ENCODE measurements at places on chromosomes 3 and 15.
A peak's percentile ranks its signal among the peaks of the same experiment; 100 is the strongest.

GRCh38 chr3:14363991-14364390 lies 38.4 kb upstream of the SLC6A6 start:
- DNase-seq = no peak

DNA sequence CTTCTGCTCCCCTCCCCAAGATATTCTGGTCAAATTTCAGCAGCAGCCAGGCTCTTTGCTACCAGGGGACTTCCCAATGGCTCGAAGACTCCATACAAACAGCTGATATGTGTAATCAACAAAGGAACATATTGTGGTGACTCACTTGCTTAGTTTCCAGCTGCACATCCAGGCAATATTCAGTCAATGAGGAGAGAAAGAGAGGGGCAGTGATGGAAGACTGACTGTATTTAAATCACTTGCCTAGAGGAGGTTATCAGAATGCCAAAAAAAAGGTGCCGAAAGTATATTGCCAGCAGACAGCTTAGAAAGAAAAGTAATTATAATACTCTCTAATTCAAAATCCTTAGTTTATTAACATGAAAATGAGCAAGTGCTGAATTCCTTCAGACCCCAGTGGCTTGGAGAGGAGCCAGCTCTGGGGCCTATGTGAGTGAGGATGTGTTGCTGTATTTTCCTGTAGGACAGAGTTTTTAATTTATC lies 236.5 kb downstream of the LRTM1 start:
- DNase-seq = no peak

- DNase-seq = no peak
Observed at GRCh38 chr15:28208583-28208982, 109.5 kb upstream of the OCA2 start.

GRCh38 chr15:33043636-33044035 lies 150.9 kb downstream of the FMN1 start:
- DNase-seq = no peak

GRCh38 chr3:94285872-94286271 lies 223.0 kb downstream of the NSUN3 start:
- no peak for DNase-seq

DNA sequence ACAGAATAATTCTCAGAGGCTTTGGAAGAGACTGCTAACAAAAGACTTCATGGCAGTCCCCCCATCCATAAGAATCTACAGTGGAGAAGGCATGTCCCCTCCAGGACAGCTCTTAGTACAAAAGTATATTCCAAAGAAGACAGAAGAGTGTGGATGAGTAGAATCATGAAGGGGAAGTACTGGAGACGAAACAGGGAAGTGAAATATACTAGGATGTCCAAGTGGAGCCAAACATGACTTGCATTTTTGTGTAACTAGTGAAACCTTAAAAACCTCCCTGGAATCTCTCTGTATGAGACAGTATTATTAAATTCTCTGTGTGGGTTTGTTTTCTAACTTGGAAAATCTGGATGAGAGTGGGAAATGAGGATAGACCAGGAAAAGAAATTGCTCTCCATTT lies 312.4 kb downstream of the RSL24D1 start:
- DNase-seq = no peak

GRCh38 chr3:15635121-15635661 lies 33.6 kb downstream of the BTD start:
- no peak for DNase-seq

DNA sequence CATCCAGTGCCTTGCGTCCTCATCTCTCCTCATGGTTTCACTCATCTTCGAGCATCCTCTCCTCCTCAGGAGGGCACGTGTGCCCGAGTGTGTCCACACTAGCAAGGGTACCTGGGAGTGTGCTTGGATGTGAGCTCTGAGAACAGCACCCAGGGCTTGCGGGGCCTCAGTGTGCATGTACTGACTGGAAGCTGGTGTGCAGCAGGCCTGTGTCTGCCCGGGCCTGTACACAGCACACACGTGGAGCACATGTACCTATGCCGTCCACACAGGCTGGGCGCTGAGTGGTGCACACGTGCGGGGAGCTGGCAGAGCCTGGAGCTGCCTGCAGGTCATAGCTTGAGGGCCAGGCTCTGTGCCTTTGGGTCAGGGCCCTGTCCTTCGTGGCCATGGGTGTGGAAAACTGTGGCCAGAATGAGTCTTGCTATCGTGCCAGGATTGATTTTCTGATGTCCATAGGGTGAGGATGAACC lies 34.9 kb downstream of the TSPAN3 start:
- no peak for DNase-seq

DNA sequence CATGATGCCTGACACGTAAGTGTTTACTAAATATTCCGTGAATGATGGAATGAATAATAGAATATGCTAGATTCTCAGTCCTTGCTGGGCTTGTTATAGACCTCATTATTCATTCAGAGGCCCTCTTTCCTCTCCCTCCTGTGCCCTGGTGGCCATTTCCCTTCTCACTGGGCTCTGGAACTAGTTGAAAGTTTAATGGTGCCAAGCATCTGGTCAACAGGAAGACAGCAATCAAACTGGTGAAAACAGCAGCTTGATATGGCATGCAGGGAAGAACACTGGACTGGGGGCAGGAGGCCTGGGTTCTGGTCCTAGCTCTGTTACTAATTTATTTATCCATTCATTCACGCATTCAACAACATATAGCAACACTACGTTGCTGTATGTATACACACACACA lies 3.7 kb upstream of the APOD start:
- DNase-seq = no peak

- DNase-seq = peak; percentile 25
Observed at GRCh38 chr3:179898024-179898423, 138.7 kb downstream of the PEX5L start.

DNA sequence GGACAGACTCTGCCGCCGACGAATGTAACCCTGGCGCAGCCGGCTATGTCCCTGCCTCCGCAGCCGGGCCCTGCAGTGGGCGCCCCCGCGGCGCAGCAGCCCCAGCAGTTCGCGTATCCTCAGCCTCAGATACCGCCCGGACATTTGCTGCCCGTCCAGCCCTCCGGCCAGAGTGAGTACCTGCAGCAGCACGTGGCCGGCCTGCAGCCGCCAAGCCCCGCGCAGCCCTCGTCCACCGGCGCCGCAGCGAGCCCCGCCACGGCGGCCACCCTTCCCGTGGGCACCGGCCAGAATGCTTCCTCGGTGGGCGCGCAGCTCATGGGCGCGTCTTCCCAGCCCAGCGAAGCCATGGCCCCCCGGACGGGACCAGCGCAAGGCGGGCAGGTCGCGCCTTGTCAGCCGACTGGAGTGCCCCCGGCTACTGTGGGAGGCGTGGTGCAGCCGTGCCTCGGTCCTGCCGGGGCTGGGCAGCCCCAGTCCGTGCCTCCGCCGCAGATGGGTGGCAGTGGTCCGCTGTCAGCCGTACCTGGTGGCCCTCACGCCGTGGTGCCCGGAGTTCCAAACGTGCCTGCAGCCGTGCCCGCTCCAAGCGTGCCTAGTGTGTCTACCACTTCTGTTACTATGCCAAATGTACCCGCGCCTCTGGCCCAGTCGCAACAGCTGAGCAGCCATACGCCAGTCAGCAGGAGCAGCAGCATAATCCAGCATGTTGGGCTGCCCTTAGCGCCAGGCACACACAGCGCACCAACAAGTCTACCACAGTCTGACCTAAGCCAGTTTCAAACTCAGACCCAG lies 2.4 kb downstream of the TSC22D2 start:
- peak; percentile 18 for DNase-seq

GRCh38 chr15:35980719-35981118 lies 434.8 kb upstream of the DPH6 start:
- DNase-seq = no peak

DNA sequence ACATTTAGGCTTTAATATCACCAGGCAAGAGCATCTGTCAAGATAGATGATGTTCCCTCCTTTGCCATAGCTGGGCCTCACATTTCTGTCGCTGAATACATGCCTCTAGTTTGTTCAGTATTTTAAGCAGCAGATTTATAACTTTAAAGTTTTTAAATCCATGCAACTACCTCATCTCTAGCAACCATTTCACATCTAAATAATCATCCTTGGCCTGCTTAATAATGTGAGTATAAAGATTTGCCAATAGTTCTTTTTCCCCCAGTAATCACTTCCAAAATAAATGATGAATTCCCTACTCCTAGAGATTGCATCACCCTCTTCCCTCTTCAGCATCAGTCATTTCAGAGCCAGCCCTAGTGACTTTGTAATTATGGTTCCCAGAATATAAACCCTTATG lies 36.2 kb upstream of the FILIP1L start:
- DNase-seq = no peak

DNA sequence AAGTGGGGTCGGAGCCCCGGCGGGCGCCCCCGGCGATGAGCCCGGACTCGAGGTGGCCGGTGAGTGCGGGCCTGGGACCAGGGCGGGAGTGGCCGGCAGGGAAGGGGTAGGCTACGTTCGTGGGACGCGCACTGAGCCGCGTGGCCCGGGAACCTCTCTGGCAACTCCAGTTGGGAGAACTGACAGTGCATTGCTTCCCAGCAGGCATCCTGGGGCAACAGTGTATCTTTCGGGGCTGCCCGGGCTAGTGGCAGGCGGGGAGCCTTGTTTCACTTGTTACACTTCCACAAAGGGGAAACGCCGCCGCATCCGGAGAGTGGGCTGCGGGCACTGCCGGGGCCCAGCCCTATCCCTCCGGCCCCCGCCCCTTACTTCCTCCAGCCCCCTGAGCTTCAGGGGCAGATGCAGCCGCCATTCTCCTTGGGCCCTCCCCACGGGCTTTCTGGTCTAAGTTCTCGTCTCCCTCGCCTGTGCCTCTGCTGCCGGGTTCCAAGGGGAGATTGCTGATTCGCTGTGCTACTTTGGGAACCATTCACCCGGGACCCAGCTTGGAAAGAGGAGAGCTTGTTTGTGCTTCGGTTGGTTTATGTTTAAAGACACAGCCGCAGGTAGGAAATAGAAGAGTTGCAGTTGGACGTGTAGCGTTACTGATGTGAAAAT lies 675 bp downstream of the BRPF1 start:
- peak; percentile 38 for DNase-seq

DNA sequence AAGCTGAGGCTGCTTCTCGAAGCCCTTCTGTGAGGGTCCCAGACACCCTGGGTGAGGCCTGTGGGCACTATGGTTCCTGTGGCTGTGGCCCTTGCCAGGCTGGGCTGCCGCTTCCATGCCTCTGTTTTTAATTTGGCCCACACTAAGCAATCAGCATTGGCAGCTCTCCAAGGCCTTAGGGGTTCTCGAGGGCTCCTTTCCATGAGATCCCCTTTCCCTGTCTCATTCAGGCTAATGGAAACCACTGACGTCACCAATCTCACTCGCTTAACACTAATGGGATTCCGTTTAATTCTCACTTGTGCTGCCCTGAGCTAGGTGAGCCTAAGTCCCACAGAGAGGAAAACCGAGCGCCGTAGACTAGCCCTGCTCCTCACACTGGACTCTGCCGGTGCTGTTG lies 60.2 kb upstream of the RAB6B start:
- no peak for DNase-seq

- peak; percentile 71 for DNase-seq
Observed at GRCh38 chr3:10292505-10293419, at the start of gene GHRL. Gene GHRL (minus strand): TSS chr3:10292947. CDS start chr3:10290180, 2,767 bp downstream.

- no peak for DNase-seq
Observed at GRCh38 chr3:71579326-71579934, 4.1 kb downstream of the FOXP1 start.

GRCh38 chr3:158105710-158106253 lies 438 bp downstream of the SHOX2 start:
- DNase-seq = no peak

DNA sequence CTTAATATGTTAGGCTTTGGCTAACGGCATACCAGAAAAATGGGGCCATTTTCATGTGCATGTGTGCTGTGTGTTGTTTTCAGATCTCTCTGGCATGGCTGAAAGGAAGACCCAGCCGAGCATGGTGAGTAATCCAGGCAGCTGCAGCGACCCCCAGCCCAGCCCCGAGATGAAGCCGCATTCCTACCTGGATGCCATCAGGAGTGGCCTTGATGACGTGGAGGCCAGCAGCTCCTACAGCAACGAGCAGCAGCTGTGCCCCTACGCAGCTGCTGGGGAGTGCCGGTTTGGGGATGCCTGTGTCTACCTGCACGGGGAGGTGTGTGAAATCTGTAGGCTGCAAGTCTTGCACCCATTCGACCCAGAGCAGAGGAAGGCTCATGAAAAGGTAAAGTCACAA lies 15.1 kb downstream of the MKRN2 start:
- no peak for DNase-seq

DNA sequence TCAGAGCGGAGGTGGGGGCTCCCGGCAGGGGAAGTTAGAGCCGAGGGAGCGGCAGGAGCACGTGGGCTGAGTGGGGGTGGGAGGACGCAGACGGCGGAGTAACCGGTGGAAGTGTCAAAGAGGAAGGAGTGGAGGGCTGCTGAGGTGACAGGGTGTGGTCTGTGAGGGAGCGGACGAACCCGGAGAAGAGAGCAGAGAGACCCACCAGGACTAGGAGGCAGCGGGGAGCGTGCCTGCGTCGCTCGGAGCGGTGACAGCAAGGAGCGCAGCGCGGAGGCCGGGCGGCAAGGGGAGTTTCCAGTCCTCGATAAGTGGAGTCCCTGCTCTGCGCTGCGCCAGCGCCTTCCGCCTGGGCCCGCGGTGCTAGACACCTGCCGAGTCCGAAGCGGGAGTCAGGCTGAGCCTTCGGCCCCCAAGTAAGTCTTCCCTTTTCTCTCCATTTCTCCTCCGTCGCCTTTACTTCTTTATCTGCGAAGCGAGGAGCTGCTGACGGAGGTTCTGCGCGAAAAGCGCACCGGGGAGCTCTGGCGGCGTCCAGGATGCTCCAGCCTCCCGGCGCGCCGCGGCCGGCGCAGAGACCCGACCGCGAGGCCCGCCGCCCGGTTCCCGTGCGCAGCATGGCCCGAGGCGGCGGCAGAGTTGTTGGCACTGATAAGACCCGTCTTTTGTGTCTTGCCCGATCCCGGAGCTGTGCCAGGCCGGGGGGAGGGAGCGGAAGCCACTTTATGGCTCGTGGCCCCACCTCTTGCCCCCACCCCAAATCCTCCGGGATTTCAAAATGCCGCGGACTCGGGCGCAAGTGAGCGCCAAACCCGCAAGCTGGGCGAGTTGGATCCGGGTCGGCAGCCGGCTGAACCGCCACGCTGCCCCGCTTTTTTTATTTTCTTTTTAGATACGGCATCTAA lies 533.0 kb upstream of the SEMA6D start:
- DNase-seq = no peak

GRCh38 chr3:59884409-59884808 lies 834.6 kb upstream of the CFAP20DC start:
- no peak for DNase-seq

DNA sequence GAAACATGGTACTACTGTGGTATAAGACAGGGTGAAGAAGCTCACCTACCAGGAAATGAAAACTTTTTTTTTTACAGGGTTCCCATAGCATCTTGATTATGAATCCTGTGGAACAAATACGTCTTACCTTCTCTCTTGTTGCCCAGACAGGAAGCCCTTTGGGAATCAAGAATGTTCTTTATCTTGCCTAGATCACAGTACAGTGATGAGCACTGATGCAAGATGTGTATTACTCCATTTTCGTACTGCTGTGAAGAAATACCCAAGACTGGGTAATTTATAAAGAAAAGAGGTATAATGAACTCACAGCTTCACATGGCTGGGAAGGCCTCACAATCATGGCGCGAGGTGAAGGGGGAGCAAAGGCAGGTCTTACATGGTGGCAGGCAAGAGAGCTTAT lies 281.3 kb downstream of the UBE2E2 start:
- no peak for DNase-seq

GRCh38 chr3:49607105-49607591 lies 52.9 kb downstream of the BSN start:
- no peak for DNase-seq

Measured in CD4-positive, alpha-beta T cell treated with Interleukin-4 for 1 hour (primary cell).